MCF 10A (cell line): ENCODE measurements at places on chromosomes 1 and 21.
A peak's percentile ranks its signal among the peaks of the same experiment; 100 is the strongest.

DNA sequence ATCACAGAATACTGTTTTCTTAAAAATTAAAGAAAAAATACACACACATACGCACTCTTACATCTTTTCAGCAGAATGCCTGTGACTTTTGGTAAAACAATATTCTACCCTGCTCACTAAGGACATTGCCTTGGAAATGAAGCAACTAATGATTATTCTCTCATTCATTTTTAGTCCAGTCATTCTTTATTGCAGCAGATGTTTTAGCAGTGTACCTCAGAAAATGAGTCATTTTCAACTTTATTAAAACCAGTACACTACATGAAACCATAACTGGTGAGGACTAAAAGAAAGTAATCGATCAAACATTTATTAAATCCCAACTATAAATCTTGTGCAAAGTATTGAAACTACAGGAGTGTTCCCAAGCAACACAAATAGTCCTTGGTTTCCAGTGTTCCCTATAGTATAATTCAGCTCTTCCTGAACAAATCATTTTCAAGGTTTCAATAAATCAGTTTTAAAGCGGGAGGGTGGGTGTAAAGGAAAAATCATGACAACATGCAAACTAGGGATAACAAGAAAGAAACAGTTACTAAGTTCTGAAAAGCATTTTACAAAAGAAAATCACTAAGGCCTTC lies 114.2 kb downstream of the ADGRL4 start:
- DNase-seq: peak; percentile 2

DNA sequence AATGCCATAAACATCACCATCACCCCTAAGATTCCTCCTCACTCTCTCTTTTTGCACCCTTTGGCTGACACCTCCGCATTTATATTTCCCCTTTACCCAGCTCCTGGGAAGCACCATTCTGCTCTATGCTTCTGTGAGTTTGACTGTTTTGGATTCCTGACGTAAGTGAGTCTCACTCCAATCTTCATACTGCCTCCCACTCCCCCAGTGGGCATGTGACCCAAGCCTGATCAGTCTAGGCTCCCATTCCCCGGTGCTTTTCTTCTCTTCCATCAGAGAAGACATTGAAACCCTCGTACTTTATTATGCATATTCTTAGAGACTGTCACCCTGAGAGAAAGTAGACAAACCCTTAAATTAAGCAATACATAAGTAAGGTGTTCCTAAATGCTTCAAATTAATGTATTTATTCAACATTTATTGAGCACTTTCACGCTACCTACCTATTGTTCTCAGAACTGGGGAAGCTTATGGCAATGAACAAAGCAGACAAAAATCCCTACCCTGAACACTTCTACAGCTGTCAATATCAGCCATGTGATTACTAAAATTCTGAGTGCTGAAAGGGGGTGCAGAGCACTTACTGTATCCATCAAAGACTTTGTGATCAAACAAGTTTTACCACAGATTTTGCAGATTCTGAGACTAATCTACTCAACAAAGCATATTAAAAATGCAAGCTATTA lies 43.4 kb upstream of the DIPK1A start:
- DNase-seq: no peak

- DNase-seq: no peak
Measured at GRCh38 chr1:154191990-154192461, at the start of gene TPM3. TSS of gene TPM3 (minus strand) at chr1:154192100. CDS start at chr1:154192018, 82 bp downstream.

DNA sequence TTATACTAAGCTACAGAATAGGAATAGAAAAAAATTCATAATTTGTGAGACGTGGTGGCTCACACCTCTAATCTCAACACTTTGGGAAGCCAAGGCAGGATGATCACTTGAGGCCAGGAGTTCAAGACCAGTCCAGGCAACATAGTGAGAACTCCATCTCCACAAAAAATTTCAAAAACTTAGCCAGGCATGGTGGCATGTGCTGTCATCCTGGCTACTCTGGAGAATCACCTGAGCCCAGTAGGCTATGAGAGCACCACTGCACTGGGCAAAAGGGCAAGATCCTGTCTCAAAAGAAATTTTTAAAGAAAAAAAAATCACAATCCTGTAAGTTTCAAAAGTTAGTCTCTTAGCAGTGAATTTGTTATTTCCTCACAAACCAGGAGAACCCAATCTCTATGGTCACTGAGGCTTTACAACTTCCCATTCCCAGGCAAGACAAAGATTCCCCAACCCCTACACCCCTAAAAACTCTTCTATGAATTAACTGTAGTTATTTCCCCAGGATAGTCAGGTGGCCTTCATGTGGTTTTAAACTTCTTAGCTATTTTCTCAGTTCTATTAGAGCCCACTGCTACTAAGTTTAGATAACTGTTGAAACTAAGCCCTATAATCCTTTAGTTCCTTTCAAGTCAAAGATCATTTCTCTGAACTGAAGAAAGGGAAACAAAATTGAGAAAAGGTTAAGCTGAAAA lies 74.5 kb downstream of the FOXJ3 start:
- DNase-seq: no peak

GRCh38 chr1:15835205-15835740 lies 12.2 kb upstream of the SPEN start:
- DNase-seq: no peak

- DNase-seq: no peak
Measured at GRCh38 chr1:205045146-205045545, 2.1 kb downstream of the CNTN2 start.

GRCh38 chr1:9589144-9589718 lies 520 bp downstream of the TMEM201 start:
- DNase-seq: peak; percentile 21

- no peak for DNase-seq
Measured at GRCh38 chr1:8602471-8603219, 214.8 kb downstream of the RERE start.

GRCh38 chr1:167229719-167230385 lies 9.2 kb downstream of the POU2F1 start:
- DNase-seq: no peak

GRCh38 chr21:45859041-45859761 lies 122.4 kb upstream of the COL6A1 start:
- no peak for DNase-seq

DNA sequence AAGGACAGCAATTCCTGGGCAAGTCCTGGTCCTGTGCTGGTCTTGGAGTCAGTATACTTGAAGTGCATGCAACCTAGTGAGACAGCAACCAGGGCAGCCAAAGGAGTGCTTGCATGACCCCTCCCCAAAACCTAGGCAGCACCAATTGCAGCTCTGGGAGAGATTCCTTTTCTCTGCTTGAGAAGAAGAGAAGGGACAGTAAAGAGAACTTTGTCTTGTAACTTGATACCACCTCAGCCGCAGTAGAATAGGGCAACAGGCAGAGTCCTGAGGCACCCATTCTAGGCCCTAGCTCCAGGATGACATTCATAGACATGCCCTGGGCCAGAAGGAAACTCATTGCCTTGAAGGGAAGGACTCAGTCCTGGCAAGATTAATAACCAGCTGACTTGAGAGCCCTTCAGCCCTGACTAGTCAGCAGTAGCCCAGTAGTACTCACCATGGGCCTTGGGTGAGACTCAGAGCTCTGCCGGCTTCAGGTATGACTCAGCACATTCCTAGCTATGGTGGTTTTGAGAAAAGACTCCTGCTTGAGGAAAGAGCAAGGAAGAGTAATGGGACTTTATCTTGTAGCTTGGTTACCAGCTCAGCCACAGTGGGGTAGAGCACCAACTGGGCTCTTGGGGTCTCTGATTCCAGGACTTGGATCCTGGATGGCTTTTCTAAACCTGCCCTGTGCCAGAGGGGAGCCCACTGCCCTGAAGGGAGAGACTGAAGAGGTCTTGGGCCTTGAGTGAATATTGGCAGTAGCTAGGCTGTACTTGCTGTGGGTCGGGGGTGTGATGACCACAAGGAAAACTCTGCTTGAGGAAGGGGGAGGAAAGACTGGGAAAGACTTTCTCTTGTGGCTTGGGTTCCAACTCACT lies 51.7 kb upstream of the ACADM start:
- peak; percentile 76 for DNase-seq

DNA sequence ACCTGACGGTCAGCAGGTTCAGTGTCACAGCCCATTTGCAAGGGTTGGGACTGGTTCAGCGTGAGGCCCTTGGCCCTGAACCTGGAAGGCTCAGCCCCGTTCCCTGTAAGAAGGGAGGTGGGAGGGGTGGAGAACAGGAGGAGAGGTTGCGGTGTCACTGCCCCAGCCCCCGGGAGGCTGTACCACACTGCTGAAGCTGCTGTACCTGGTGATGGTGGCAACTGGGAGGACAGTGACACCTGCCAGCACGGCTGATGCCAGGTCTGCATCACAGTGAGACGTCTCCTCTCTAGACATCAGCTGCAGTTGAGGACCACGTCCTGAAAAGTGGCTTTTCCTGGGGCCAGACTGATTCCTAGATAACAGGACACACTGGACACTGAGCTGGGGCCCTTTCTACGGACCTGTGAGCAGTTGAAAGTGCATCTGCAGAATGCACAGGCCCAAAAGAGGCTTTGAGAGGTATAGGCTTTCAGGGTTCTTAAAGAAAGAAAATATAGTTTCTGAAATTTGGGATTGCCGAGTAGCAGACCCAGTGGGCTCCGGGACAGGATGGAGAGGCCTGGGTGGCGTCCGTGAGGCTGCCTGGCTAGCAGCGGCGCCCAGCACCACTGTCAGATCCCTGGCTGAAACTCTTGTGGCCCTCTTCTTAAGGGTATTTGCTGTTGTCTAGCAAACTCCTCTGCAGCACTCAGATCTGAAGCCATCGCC lies 47.7 kb downstream of the COQ8A start:
- DNase-seq: no peak

DNA sequence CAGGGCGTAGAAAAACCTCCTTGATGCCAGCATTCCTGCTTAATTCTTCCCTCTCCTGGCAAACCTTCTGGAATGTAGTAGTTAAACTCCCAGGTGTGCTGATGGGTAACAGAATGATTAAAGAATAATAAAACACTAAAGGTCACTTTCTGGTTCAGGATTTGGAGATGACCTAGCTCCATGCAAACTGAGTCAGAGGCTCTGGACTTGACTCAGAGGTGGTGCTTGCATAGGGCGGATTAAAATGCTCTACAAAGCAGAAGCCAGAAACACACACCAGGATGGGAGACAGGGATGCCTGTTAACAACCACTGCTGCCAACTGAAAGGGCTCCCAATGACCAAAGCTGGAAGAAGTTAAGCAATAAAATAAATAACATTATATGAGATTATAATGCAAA lies 41.5 kb downstream of the KRTAP19-8 start:
- DNase-seq: no peak

- peak; percentile 35 for DNase-seq
Measured at GRCh38 chr1:170692866-170693575, 29.1 kb downstream of the PRRX1 start.

GRCh38 chr1:61873581-61873980 lies 131.3 kb downstream of the PATJ start:
- no peak for DNase-seq

DNA sequence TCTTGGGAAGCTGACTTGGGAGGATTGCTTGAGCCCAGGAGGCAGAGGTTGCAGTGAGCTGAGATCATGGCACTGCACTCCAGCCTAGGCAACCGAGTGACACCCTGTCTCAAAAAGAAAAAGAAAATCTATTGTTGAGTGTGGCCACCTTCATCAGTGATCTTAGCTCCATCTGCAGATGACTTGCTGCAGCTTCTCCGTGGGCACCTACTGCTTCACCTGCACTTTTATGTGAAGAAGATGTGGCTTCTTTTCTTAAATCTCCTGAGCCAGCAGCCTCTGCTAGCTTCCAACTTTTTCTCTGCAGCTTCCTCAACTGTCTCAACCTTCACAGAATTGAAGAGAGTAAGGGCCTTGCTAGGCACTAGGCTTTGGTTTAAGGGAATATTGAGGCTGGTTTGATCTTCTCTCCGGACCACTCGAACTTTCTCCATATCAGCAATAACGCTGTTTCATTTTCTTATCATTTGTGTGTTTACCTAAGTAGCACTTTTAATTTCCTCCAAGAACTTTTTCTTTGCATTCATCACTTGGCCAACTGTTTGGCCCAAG lies 28.0 kb downstream of the AGPAT3 start:
- DNase-seq: no peak

DNA sequence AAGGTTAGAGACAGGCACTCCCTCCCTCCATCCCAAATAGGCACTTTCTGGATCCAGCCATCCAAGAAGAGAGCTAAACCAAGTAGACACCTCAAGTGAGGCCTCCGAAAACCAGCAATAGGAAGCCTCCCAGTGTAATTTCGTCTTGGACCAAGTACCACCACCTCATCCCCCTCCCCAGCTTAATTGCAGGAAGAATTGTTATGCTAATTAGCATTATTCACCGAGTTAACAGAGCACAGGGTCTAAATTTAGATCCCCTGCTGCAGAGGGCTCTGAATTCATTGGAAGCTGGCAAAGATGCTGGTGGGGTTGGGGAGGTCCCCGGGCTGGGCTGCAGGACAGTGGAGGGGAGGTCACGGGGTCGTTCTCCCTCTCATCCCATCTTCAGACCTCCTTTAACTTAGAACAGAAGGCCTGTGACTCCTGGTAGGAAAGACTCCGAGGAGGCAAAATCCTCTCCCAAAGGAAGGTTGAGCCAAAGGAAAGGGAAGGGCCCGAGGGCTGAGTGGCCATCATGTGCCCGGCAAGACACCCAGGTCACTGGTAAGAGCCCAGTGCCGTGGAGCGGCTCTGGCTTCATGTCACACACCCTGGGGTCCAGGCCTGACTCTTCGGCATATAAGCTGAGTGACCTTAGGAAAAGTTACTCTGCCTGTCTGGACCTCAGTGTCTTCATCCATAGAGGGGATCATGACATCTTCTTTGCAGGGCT lies 209.2 kb upstream of the GRIK3 start:
- no peak for DNase-seq

DNA sequence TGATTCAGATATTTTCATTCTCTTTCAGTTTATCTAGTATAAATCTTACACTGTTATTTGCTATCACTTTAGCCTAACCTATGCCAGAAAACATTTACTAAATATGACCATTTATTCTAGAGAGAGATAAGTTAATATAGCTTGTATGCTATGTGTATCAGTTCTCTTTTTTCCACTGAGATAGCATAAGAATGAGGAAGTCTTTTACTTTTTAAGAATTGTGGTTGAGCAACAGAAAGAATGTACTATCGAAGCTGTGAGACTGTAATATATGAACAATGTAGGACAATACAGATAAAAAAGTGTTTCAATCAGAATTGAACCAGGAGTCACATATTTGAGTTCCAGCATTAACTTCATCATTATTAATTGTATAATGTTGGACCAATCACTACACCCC lies 479.9 kb upstream of the PLXNA2 start:
- DNase-seq: no peak

GRCh38 chr1:160069460-160070231 lies at the start of gene KCNJ10:
TSS of gene KCNJ10 (minus strand) at chr1:160070160. CDS start at chr1:160042532, 27,628 bp downstream.
- DNase-seq: no peak

- DNase-seq: peak; percentile 78
Measured at GRCh38 chr1:231139125-231139649, 22.7 kb upstream of the TRIM67 start.

DNA sequence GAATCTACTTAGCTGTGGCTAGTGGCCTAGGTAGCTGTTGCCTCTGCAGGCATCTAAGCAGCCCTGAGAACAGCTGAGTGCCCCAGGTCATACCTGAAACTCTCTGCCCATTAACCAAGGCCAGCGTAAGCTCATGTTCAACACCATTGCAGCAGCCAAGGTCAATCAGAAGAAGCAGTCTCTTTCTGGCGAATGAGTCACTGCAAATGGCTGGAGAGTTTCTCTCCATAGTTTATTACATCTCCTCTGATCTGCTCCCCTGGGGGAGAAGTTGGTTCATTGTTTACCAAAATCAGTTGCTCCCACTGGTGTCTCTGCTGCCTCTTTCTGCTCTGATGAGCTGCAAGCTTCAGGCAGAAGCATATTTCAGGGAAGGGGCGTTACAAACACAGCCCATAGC lies 6.9 kb upstream of the BCL9 start:
- DNase-seq: peak; percentile 33
